Large intestine (tissue), 12 donors: ENCODE measurements at places on chromosomes 1 and 21. TPM values are rescaled to one million over a fixed set of nuclear protein-coding genes. Genes with fewer than 3 reads are reported as not detected.
A peak's percentile ranks its signal among the peaks of the same experiment; 100 is the strongest.

DNA sequence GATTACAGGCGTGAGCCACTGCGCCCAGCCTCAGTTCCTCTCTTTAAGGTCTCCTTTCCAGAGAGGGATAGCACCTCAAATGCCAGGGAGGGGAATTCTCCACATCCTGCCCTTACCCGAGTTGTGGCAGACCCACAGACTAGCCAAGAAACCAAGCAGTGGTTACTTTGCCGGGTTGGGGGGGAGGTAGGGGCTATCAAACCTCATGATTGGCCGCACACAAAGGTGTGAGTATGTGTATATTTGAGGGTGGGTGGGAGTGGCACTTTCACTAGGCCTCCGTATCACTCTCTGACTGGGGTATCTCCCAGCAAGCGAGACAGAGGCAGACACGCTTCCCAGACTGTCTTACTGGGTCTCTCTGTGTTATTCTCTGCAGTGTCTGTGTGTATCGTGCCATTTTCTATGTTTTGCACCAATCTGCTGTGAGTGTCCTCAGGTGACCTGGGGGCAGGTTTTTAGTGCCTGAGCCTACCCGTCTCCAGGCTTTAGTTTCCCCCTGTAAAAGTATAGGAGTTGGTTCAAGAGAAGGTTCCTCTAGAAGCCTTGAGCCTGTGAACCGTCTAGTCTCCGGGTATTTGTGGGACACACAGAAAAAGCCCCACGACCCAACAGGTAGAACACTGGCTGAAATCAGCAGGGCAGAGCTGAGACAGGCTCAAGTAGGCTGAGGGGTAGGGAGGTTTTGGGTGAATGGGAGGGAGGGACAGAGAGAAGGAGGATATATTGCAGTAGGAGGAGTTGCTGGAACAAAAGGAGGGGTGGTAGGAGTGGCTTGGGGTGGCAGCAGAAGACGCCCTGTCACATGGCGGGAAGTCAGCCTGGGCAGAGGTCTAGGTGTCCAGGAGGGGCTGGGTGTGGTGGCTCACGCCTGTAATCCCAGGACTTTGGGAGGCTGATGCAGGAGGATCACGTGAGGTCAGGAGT lies 10.3 kb downstream of the LMNA start:
- peak; percentile 62 for DNase-seq

DNA sequence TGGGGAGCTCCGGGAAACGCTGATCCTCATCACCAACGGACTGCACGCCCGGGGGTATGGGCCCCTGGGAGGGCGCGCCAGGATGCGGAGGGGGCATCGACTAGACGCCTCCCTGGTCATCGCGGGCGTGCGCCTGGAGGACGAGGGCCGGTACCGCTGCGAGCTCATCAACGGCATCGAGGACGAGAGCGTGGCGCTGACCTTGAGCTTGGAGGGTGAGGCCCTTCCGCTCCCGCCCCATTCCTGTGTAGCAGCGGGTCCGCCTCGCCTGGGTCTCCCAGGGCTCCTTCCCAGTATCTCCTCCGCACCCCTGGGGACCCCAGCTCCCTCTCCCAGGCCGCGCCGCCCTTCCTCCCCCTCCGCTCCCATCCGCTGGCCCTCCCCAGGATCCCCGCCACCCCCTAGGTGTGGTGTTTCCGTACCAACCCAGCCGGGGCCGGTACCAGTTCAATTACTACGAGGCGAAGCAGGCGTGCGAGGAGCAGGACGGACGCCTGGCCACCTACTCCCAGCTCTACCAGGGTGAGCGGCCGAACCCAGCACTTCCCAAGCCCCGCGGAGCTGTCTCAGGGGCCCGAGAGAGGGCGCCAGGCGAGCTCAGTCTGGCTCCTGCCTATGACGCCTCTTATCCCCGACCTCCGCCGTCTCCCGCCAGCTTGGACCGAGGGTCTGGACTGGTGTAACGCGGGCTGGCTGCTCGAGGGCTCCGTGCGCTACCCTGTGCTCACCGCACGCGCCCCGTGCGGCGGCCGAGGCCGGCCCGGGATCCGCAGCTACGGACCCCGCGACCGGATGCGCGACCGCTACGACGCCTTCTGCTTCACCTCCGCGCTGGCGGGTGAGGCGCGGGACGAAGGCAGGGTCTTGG lies 5.0 kb downstream of the HAPLN2 start:
- DNase-seq = peak; percentile 72

FNDC10 gene
- polyA plus RNA-seq = 2.4 TPM

- no peak for DNase-seq
Observed at GRCh38 chr21:41201385-41201784, 33.4 kb downstream of the BACE2 start.

- no peak for DNase-seq
Observed at GRCh38 chr1:12126781-12127180, 40.0 kb upstream of the TNFRSF1B start.

TNFAIP8L2 gene
- 5.0 TPM for polyA plus RNA-seq

PTPN14 gene
- polyA plus RNA-seq = 10.2 TPM

- peak; percentile 53 for DNase-seq
Observed at GRCh38 chr1:2528966-2529783, 888 bp downstream of the HES5 start.

- DNase-seq = peak; percentile 7
Observed at GRCh38 chr1:50978144-50978851, 8.3 kb downstream of the CDKN2C start.

RGS8 gene
- polyA plus RNA-seq = 0.19 TPM

KIF14 gene
- polyA plus RNA-seq = 2.9 TPM

DNA sequence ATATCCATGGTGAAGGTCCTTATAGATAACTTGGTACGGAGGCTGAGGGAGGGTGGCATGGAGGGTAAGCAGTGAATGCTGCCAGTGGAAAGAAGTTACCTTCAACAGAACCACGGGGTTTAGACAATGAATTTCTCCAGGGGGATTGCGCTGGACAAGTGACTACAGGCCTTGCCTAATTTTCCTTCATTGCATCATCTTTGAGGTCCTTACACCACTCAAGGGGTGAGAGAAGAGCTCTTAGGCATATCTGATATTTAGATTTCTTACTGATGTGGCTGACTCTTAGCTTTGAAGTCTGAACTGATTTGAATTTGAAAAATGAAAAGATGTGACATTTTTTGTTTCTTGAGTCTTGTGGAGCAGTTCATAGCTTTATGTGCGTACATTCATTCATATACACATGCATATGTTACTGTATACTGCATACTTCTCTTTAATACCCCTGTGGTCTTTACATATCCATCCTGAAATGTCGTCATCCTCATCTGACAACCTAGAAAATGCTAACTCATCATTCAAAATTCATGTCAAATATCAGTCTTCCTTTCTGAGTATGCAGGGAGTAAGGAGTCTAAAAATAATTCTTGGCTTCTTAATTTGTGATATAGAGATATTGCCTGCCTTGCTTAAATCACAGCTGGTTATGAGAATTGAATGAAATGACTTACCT lies 63.6 kb downstream of the DNM3 start:
- no peak for DNase-seq

GRCh38 chr1:107459204-107459904 lies 318.5 kb downstream of the NTNG1 start:
- DNase-seq = no peak

- DNase-seq = no peak
Observed at GRCh38 chr1:46133181-46133658, 791 bp upstream of the PIK3R3 start.

- peak; percentile 31 for DNase-seq
Observed at GRCh38 chr21:37916310-37917051, at the start of gene KCNJ6. KCNJ6 (minus strand) TSS chr21:37916457; CDS start chr21:37840682, 75,775 bp downstream.

- DNase-seq = no peak
Observed at GRCh38 chr1:177941976-177942375, 27.9 kb downstream of the SEC16B start.

PIGR gene
- polyA plus RNA-seq = 23.7 TPM

- DNase-seq = no peak
Observed at GRCh38 chr1:28374297-28374696, 4.8 kb downstream of the PHACTR4 start.
